ENCODE measurements at places on chromosomes 2 and 18. TPM values are rescaled to one million over a fixed set of nuclear protein-coding genes. Genes with fewer than 3 reads are reported as not detected.

Gene COL6A3
- total RNA-seq: 548 TPM

Gene GAL3ST2
- not detected for total RNA-seq

Gene CPO
- total RNA-seq: 0.20 TPM

Gene RGPD4
- total RNA-seq: 0.15 TPM

Measured in lung (tissue), 17 donors.